ENCODE measurements at places on chromosomes 1 and 21. TPM values are rescaled to one million over a fixed set of nuclear protein-coding genes. Genes with fewer than 3 reads are reported as not detected.

GRCh38 chr1:112896783-112897182 is 59.2 kb downstream of the SLC16A1 start:
- no peak for DNase-seq

- no peak for DNase-seq
These were observed 115.5 kb downstream of the KCNK2 start for GRCh38 chr1:215198021-215198420.

ANKRD65 gene
- total RNA-seq = 21.5 TPM

PLA2G2C gene
- not detected for total RNA-seq

TEDDM1 gene
- total RNA-seq = not detected

KRTAP12-1 gene
- total RNA-seq = not detected

ADAMTSL4 gene
- 99.2 TPM for total RNA-seq

Data from upper lobe of right lung (tissue), 1 donor.